ENCODE measurements at places on chromosomes 12 and 14.

DNA sequence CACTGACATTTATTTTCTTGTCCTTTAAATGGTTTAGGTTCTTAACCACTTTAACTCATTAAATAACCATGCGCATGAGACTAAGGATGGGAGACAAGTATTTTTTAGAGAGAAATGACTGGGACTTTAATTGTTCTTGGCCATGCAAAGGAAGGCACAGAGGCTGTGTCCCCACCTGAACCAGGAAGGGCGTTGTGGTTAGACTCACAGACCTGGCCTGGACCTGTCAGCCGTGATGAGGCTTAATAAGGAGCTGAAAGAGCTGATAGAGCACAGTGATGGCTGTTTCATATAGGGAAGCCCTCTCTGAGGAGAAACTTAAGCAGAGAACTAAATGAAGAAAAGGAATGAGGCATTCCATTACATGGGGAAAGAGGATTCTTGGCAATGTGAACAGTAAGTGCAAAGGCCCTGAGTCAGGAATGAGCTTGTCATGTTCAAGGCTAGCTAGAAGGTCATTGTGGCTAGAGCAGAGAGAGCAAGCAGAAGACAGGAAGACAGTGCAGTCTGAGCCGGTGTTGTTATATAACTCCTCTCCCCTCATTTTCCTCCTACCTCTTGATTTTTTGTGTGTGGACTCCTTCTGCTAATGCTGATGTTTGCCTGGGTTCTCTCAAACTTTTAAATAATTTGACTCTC, 74.4 kb upstream of the ANO4 start:
- no peak for DNase-seq

- DNase-seq = no peak
These were observed 19.1 kb downstream of the LRTM2 start for GRCh38 chr12:1839464-1839863.

GRCh38 chr12:1939801-1940607, 21.6 kb upstream of the CACNA2D4 start:
- DNase-seq = peak; percentile 82

- no peak for DNase-seq
These were observed 10.1 kb downstream of the SMCO2 start for GRCh38 chr12:27456618-27457017.

GRCh38 chr12:123571343-123571813, 13.0 kb upstream of the TMED2 start:
- DNase-seq = peak; percentile 4

DNA sequence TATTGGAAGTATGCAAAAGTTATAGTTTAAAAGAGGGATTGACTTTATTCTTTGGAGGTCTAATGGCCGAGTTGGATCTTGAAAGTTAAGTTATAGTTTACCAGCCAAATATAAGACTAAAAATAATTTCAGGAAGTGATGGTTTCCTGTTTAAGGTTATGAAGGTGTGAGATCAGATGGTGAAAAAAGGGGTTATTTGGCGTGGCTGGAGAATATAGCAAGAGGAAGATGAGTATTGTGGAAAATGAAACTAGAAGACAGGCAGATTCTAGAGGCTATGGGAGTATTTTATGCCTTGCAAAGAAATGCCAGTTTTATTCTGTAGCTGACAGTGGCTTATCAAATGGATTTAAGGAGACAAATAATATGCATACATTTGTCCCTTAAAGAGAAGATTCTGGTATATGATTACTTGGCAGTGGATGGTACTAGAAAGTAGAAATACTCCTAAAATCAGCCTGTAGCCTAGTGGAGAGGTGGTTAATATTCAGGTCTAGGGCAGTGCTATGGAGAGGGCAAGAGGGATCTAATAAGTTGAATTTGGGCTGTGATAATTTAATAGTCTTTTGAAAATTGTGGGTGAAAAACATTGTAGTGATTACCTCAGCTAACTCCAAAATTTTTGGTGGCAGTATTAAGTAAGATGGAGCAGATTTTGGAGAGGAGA, 1091.8 kb upstream of the ATXN7L3B start:
- no peak for DNase-seq

- DNase-seq = peak; percentile 23
These were observed 6.8 kb upstream of the RNU7-1 start for GRCh38 chr12:6936636-6937480.

- DNase-seq = no peak
These were observed 34.2 kb downstream of the PCNX4 start for GRCh38 chr14:60125918-60126317.

GRCh38 chr12:109418848-109419480, 58.1 kb downstream of the KCTD10 start:
- no peak for DNase-seq

GRCh38 chr14:89750281-89750755, 204.2 kb downstream of the EFCAB11 start:
- no peak for DNase-seq

- DNase-seq = peak; percentile 34
These were observed 2.7 kb downstream of the TTC6 start for GRCh38 chr14:37597914-37598746.

DNA sequence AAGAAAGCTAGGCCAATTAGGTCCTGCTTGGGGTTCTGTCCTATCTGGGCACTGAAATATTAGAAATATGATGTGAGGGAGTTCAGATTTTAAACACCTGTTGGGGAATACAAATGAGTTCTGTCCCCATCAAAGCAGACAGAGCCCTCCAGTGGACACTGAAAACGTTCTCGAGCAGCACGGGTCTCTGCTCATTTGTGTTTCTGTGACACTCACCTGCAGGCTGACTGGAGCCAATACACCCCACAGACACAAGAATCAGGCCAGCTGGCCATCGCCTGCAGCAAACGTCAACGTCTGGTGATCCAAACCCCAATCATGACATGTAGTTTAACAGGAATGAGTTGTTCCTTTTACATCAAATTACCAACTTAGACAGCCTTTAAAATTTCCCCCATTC, 493.4 kb upstream of the TMEM132C start:
- DNase-seq = no peak

GRCh38 chr14:84541018-84541417, 988.9 kb upstream of the FLRT2 start:
- no peak for DNase-seq

DNA sequence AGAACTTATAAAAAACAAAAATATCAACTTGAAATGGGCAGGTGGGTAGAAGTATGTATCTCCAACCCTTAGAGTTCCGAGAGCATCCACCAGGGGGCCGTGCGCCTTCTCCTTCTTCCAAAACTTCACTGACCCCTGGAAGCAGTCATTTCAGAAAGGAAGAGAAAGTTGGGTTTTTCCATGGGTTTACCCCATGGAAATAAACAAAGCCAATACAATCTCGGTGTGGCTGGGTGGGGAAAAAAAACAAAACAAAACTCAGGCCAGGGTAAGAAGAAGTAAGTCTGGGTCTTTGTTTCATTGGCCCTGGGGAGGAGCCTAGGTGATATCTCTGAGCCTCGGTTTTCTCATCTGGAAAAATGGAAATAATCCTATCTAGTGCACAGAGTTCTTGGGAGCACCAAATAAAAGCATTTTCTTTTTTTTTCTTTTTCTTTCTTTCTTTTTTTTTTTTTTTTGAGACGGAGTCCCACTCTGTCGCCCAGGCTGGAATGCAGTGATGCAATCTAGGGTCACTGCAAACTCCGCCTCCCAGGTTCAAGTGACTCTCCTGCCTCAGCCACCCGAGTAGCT, 33.6 kb upstream of the HNF1A start:
- peak; percentile 22 for DNase-seq

DNA sequence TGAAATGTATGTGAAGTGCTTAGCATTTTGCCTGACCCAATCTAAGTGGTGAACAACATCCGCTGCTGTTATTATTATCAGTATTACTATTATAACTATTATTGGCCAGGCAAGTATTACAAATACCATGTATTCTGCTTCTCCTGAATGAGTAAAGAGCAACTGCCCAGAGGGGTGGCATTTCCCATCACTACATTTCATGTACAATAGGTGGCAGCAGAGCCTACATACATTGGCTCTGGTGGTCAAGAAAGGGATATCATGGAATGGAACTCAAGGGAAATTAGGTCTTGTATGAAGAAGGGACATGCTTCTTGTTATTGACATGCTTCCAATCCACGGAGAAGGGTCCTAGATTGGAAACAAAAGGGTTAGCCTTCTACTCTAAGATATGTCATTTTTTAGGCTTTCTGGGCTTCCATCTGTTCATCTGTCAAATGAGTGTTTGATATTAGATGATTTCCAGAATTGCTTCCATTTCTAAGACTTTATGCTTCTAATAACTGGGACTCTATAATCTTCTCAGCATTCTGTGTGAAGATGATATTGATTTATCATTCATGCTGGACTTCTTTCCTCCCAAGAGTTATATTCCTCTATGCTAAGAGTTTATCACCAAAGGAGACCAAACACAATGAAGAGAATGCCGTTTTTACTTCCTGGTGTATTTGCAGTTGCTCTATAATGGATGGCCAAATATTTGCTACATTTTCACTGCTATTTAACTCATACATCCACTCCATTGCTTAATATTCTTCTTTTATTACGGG, 239.1 kb downstream of the SSPN start:
- DNase-seq = peak; percentile 27

DNA sequence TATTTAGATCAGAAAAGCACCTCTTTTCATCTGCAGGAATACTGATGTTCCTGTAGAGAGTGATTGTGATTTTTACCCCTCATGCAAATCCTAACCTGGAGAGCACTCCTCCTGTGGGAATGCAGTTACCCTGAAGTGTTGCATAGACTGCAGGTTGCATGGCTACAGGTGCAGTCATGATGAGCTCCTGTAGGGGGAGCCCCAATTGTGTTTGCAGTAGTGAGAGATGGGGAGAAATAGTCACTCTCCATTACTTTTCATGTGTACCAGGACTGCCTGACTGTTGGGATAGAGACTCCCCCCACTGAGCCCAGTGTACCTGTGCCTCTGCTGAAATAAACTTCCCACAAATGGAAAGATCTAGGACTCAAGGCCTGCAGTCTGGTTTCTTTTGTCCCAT, 1086.5 kb downstream of the SLC6A15 start:
- no peak for DNase-seq

- DNase-seq = no peak
These were observed 55.6 kb upstream of the ISM2 start for GRCh38 chr14:77554207-77554606.

GRCh38 chr14:57533214-57533613, 39.6 kb upstream of the CCDC198 start:
- peak; percentile 29 for DNase-seq

GRCh38 chr12:53219292-53219955, 12.4 kb upstream of the ITGB7 start:
- DNase-seq = no peak

DNA sequence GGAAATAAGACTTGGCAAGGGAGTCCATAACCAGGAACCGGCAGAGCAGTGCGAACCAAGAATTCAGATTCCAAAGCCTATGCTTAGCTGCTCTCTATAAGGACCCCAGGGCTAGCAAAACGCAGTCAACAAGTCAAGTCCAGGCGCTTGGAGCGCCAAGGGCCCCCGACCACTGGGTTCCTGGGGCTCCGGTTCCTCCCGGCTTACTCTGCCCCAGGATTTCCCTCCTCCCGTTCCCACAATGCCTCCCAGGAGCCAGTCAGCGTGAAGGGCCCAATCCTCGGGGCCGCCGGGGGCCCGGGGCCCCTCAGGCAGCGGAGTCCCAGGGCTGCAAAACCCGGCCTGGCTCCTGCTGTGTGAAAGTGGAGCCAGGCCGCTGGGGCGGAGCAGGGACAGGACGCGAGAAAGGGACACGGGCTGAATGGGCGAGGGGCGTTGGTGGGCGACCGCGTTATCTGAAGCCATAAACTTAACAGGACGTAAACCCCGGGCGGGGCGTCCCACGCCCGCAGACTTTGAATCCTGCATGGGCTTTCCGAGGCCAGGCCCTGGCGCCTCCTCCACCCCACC, 1.5 kb downstream of the KRT8 start:
- DNase-seq = peak; percentile 87

DNA sequence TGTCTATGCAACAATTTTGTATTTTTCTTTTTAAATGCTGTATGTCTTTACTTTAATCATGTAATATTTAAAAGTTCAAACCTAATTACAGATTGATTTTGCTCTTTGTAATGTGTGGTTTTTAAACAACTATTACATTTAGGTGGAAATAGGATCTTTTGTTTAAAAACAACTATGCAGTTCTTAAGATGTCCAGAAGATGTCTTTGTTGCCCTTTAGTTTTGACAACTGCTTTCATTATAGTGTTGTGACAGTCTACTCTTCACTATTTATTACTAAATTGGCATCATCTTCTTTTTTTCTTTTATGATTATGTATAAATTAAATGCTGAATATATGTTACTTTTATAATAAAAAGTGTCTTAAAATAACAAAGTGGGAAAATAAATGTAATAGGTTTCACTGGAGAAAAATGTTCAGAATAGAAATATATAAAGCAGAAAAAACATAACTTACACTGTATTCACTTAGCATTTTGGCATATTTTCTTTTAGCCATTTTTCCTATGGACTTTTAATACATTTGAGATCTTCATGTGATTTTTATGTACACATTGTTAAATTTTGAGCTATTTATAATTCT, 27.1 kb upstream of the PCNX4 start:
- peak; percentile 6 for DNase-seq

DNA sequence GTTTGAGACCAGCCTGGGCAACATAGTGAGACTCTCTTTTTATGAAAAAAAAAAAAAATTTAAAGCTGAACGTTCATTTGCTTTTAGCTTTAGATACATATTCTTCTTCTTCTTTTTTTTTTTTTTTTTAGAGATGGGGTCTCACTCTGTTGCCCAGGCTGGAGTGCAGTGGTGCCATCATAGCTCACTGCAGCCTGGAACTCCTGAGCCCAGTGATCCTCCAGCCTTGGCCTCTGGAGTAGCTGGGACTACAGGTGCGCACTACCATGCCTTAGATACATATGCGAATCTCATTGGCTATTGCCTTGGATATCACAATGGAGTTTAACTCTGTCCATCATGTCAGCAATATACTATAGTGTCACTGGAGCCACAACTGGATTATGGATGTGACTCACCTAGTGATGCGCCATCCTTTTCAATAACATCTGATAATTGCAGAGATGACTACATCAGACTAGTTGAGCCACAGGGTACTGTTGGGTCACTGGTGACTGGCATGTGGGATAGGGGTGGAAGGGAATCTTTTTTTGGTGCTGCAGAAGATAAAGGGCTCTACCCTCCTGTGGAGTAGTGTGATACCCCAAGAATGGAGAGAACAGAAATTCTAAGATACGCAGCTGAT, 2.7 kb upstream of the ADIPOR2 start:
- no peak for DNase-seq

DNA sequence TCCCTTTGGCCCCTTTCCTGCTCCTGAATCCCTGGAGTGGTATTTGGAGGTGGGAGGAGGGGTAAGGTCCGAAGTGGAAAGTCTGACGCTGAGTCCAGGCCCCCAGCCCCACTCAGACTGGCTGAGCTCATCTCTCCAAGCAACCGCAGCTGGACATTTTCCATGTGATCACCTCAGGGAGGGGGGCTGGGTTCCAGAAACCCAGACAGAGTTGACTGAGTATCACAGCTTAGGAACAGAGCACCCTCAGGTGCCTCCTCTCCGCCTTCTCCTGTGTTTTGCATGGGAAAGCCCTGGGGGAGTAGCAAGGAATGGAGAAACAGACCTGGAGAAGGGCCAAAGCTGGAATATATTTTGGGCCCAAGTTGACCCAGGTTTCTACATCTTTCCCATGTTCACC, 8.0 kb upstream of the ITGA5 start:
- DNase-seq = no peak

Data from NCI-H345 (cell line).